Motor neuron (in vitro differentiated cells): ENCODE measurements at places on chromosomes 7 and 10.
A peak's percentile ranks its signal among the peaks of the same experiment; 100 is the strongest.

DNA sequence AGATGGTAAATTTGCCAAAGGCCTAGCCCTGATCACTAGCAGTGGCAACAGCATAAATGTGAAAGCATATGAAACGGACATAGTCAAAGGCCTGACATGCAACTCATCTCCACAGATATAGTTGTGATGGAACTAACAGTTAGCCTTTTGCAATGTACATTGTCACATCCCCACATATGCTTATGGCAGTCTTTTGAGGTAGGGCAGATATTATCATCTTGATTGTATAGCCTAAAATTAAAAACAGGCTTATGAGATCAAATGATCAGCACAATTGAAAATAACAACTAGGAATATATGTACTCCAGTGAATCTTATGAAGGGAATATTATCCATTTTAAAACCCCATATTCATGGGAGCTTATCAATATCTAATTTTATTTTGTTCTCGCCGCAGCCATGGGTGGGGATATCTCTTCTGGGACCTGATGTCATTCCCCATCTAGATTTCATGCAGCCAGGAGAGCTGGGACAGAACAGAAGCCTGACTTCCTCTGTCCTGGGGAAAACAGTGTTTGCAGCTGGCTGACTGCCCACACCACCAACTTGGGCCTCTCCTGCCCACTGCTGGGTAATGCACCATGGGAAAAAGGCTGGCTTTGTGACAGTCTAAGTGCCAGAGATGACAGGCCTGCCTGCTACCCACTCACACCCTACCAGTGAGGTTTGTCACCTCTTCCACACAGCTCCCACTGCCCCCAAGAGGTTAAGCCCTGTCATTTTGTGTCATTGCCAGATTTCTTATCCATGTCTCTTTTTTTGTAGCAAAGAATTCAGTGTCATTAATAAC is 180.2 kb upstream of the FZD1 start:
- ATAC-seq: no peak

DNA sequence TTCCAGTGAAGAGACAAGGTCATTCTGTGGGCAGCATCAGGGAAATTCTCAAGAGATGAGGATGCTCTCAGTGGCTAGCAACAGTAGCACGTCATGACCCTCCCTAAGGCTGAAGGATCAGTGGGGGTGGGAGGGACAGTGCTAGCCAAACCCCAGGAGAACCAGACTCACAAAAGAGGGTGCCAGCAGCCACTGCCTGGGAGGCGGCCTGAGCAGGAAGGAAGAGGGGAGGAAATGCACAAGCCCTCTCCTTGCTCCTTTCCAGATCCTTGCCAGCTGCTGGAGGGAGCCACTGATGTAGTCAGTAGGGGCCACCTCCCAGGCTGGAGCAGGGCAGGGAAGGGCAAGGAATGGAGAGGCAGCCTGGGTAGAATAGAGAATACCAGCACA is 302.7 kb downstream of the RPS24 start:
- ATAC-seq: peak; percentile 10

DNA sequence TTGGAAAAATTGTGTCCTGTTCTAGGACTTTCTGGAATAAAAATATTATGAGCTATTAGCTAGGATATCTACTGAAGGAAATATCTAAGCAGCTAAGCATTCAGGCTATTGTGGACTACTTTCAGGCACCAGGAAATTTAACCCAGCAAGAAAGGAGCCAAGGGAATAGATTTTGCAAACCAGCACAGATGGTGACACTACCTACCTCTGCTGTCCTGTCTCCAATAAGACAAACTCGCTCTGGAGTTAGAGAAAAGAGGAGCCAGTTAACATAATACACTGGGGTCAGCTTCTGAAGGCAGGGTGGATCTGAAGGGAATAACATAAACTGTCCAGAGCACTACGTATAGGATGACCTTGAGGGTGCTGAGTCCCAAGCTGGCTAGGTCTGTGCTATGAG is 223.7 kb upstream of the PRSS58 start:
- ATAC-seq: no peak

DNA sequence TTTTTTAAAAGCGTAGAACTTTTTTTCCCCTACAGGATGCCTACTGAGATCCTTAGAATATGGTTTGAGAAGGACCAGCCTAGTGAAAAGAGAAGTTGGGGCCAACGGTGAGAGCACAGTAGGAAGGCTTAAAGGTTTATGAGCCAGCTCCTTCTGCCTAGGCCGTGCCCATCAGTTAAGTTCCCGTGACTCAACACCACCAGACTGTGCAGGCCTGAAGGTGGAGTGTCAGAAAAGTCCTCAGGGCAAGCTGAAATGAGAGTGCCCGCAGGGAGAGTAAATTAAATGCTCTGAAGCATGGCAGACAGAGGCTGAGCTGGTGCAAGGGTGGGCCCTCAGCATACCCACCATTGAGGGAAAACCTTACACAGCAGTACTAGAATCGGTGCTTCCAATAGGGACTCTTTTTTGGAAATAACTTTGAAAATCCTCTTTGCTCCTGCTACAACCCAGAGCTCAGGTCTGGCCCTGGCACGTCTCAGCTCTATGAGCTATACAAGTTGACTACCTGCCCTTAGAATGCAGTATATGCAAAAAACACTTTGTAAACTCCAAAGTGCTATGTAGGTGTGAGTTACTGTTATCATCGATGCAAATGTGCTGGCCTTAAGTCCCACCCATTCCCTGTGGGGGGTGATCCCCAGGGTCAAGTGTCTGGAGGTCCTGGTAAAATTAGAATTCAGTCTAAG is 15.2 kb upstream of the C10orf67 start:
- no peak for ATAC-seq

DNA sequence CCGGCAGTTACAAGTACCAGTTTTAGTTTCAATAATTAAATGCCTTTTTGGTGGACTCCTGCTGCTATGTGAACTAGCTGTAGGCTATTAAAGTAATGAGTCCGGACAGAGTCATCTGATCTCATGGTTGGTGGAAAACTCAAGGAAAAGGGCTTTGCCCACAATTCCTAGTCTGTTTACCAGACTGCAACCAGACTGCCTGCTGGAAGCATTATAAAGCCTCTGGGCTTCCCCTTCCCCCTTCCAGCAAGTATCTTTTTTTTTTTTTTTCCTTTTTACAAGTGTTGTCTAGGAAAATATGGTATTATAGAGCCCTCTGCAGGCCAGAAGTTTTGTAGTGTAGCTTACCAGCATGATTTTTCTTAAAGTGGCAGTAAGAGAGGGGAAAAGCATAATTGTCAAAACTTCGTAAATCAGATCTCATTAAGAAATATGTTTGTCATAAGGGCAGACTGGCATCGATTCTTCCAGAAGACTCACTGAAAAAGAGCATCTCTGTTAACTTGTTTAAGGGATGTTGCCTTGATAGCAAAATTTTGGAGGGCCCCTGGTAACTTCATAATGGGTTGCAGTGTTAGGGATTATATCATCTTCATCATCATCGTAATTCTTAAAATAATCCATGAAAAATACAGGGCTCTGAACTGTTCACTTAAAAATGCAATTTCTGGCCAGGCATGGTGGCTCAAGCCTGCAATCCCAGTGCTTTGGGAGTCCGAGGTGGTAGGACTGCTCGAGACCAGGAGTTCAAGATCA is 181.3 kb downstream of the TAX1BP1 start:
- ATAC-seq: peak; percentile 87

GRCh38 chr10:107083388-107084009 is 81.0 kb downstream of the SORCS1 start:
- no peak for ATAC-seq

- no peak for ATAC-seq
Measured at GRCh38 chr7:104267701-104268368, 60.0 kb upstream of the ORC5 start.

DNA sequence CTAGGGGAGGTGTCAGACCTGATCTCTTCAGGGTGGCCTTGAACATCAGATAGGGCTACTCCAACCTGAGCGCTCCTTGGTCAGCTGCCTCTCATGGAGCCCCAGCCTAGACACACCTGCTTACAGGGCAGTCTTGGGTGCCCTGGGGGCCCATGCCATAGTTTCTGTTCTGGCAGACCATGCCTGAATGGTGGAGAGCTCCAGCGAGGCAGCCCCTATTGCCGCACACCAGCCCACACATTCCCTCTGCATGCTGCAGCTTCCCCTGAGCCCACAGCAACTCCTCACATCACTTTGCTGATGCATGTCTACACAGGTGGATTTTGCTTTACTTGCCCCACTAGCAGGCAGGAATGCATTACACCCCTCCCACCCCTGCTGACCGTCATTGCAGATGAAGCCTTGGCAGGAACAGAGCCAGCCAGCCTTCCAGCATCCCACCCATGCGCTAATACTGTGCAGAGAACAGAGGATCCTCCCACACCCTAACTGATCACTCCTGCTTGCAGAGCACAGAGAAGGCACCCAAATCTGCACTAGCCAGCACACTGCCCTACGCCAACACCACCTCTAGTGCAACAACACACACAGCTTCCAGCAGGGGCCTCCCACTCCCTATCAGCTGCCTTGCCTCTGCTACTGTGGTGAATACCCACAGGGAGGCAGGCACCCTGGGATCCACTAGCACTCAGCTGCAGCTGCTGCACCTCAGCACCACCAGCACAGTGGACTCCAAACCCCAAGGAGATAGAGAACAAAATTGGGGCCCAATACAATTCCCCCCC is 43.0 kb upstream of the GRM3 start:
- ATAC-seq: no peak

GRCh38 chr10:5840314-5841307 is 27.4 kb upstream of the GDI2 start:
- peak; percentile 28 for ATAC-seq

DNA sequence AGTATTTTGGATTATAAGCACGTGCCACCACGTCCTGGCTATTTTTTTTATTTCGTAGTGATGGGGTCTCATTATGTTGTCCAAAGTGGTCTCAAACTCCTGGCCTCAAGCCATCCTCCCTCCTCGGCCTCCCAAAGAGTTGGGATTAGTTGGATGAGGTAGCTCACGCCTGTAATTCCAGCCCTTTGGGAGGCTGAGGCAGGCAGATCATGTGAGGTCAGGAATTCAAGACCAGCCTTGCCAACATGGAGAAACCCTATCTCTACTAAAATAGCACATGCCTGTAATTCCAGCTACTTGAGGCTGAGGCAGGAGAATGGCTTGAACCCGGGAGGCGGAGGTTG is 21.8 kb upstream of the YWHAG start:
- ATAC-seq: no peak

DNA sequence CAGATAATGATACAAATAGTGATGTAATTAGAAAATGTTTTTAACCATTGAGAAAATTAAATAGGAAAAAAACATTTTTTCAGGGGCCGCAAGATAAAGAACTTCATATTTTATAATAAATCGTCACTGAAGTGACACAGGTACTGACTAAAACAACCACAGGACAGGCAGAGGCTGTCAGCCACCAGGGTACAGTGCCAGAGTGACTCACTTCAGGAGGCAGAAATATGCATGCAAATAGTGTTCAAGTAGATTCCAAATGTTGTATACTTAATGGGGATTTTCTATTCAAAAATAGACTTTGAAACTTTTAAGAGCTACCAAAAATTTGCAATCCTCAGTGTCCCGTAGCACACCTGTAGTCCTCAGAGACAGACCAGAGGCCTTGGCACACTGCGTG is 68.6 kb downstream of the FRMPD2 start:
- no peak for ATAC-seq

GRCh38 chr10:86178401-86179152 is 188.0 kb downstream of the GRID1 start:
- peak; percentile 93 for ATAC-seq

DNA sequence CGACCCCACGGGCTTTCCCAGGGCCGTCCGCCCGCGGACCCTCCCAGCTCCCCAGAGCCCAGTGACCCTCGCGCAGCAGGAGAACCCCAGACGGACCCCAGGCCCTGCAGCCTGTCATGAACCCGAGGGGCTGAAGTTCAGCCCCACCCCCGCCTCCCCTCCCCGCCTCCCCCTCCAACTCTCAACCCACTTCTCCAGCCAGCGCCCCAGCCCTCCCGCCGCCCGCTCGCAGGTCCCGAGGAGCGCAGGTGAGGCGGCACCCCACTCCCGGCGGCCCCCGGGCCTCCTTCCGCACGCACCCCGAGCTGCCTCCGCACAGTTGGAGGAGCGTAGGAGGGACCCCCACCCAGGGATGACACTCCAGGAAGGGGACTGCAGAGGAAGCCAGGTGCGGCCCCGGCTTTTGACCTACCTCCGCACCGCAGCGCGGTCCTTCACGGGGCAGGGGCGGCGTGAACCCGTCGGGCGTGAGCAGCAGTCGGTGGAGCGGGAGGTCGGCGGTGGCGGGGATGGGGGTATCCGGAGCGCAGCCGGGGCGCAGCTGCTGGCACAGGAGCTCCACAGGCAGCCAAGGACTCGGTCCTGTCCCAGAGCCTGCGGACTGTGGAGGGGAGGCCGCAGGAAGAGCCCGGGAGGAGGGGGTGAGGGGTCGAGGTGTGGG is at the start of gene TMEM176A:
Gene TMEM176A, plus strand, starts transcription at position 189 of the 661 bp plus-strand sequence. CDS start 782 bp downstream, outside the sequence.
- ATAC-seq: peak; percentile 71

DNA sequence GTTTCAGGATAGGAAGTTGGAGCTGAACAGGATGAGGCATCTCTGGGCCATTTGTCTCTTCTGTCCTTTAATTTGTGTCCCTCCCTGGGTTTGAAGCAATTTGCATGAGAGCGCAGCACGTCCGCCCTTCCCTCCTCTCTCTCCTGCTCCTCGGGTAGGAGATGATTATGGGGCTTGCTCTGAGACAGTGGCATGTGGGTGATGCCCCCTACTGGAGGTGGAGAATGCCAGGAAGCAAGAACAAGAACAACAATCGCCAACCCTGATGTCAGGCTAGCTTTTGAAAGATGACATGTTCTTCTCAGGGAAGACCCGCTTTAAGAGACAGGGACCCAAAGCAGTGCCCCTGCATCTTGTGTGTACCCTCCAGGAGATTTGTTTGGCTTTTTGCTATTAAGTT is 63.9 kb upstream of the LOXL4 start:
- ATAC-seq: no peak

DNA sequence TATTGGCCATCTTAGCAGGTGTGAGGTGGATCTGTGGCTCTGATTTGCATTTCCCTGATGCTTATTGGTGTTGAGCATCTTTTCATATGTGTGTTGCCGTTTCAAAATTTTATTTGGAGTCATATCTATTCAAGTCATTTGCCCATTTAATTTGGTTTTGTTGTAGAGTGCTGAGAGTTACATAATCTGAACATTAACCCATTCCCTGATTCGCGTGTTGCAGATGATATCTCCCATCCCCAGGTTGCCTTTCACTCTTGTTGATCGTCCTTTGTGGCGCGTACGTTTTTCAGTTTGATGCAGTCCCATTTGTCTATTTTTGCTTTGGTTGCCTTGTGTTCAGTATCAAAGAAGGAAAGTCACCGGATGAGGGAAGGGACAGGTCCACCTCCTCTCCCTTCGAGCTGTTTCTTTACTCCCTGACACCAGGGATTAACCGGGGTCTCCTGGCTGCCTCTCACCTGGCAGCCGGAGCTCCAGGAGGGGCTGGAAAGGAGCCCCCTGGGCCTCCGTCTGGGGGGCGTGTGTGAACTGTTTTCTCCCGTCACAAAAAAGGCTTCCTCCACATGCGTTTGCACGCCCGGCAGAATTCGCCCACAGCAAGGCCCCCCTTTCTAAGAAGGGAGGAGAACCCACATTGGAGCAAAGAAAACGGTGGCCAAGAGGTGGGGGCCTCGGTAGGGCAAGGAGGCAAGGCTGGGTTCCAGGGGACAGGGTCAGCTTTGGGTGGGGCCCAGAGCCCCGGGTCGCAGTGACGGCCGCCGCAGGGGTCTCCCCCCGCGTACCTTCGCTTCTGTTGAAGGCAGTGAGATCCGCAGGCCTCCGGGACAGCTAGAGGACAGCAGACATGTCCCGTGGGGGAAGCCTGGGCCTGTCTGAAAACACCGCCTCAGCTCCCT is 8.3 kb downstream of the MNX1 start:
- ATAC-seq: no peak

- no peak for ATAC-seq
Measured at GRCh38 chr10:119217991-119218490, 10.7 kb downstream of the GRK5 start.

- ATAC-seq: no peak
Measured at GRCh38 chr7:85316489-85316888, 129.6 kb upstream of the SEMA3D start.

- no peak for ATAC-seq
Measured at GRCh38 chr10:117007080-117007479, 2.1 kb upstream of the SHTN1 start.
